ENCODE measurements at places on chromosomes 2 and 18.

- DNase-seq, result no peak
These were observed 2.7 kb upstream of the ARL5A start for GRCh38 chr2:151830961-151831360.

GRCh38 chr18:36153203-36153602 is 23.5 kb downstream of the ELP2 start:
- DNase-seq, result no peak

GRCh38 chr2:25431604-25432003 is 89.9 kb upstream of the DNMT3A start:
- no peak for DNase-seq

DNA sequence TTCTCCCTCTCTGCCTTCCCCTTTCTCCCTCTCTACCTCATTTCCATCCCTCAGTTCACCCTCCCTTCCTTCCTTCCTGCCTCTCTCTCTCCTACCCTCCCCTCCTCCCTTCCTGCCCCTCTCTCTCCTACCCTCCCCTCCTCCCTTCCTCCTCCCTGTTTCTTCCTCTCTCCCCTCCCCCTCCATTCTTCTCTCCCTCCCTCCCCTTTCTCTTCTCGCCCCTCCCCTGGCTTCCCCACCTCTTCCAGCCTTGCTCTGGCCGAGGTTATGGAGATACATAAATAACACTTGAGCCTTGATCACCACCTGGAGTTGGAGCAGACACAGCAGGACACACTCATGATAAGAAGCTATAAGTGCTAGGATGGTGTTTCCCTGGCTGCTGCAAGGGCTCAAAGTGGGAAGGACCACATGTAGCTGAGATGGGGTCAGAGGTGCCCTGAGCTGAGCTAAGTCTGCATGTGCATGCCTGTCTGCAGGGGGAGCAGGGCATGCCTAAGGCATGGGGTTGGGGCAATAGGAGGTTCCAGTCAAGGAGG is 326.1 kb upstream of the HS6ST1 start:
- no peak for DNase-seq

- peak; percentile 12 for DNase-seq
These were observed 47.3 kb downstream of the C2orf42 start for GRCh38 chr2:70143314-70144150.

DNA sequence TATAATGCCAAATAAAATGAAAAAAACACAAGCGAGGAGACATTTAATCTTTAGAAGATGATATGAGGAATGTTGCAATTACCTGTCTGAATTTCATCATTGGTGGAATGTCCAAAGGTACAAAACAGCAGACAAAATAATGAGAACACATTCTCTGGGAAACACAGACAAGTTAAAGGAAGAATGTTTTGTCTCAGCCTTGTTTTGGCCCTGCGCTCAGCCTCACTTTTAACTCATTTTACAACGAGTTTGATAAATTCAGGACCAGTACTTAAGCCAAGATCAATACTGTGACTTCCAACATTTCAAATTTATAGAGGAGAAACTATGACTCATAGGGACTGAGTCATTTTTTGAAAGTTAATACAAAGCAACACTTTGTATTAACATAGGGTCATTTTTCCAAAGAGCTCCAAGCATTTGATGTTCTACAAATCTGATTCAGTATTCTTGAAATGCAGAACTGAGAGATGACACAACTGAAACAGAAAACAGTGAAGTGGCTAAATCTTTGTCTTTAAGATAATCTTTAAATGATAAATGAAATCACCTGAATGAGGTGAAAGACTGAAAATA is 833.2 kb upstream of the CHAC2 start:
- DNase-seq, result no peak

- no peak for DNase-seq
These were observed 335.7 kb upstream of the HS6ST1 start for GRCh38 chr2:128654408-128654807.

GRCh38 chr2:187445051-187445450 is 3.0 kb downstream of the CALCRL start:
- no peak for DNase-seq

DNA sequence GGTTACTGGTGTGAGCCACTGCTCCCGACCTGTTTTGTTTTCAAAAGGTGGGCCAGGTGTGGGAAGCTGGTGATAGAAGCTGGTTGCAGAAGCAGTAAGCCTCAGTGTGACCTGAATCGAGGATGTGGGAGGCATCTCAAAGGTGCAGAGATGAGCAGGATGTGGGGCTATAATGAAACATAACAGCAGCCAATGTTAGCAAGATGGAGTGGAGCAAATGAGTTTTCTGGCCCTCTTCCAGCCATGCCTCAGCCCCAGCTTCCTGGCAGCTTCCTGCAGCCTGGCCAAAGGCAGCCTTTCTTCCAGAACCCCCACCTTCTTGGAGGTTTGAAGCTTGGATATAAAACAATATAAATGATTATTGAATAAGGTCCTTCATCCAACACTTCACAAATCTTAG is 184.8 kb downstream of the NCK2 start:
- no peak for DNase-seq

GRCh38 chr18:10863026-10863425 is 286.3 kb downstream of the PIEZO2 start:
- DNase-seq, result no peak

DNA sequence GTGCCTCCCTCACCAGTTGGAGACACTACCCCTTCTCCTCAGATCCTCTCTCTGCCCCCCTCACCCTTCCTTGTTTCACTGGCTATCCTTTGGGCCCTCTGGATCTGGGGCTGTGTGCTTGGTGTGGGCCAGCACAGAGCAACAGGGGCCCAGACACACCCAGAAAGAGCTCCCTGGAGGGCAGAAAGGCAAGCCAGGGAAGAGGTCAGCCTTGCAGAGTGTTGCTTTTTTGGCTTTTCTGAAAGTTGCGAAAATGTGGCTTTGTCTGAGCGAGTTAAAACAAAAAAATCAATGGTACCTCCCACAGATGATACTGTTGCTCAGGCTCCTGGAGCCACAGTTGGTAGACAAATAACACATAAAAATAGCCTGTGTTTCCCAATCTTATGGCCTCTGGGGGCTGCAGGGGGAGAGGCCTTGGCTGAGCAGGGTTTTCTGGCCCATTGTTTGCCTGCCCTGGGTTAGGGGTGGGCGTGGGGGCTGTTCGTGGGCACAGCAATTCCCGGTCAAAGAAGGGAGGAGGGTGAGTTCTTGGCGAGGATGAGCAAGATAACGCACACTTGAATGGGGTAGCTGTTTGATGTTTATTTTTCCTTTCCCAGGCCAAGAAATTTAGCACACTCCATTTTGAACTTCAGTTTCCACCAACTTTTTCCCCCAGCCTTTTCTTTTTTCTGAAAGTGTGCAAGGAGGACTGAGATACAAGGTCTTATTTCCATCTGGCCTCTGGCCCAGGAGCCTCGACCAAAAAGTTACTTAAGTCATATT is 167.0 kb upstream of the HAAO start:
- no peak for DNase-seq

DNA sequence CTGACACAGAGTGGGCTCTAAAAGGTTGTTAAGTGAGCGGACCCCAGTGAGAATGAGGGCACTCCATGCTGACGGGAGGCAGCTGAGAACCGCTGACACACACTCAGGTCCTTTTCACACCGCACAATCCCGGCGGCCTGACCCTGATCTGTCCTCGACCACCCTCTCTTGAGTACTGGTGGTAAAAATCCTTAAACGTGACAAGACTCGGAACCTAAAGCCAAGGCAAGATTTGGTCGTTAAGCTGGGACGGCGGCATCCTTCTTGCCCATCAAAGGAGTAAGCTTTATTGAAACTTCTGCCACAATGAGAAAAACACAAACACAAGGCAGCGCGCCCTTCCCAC is 569 bp downstream of the TMX3 start:
- DNase-seq, result no peak

DNA sequence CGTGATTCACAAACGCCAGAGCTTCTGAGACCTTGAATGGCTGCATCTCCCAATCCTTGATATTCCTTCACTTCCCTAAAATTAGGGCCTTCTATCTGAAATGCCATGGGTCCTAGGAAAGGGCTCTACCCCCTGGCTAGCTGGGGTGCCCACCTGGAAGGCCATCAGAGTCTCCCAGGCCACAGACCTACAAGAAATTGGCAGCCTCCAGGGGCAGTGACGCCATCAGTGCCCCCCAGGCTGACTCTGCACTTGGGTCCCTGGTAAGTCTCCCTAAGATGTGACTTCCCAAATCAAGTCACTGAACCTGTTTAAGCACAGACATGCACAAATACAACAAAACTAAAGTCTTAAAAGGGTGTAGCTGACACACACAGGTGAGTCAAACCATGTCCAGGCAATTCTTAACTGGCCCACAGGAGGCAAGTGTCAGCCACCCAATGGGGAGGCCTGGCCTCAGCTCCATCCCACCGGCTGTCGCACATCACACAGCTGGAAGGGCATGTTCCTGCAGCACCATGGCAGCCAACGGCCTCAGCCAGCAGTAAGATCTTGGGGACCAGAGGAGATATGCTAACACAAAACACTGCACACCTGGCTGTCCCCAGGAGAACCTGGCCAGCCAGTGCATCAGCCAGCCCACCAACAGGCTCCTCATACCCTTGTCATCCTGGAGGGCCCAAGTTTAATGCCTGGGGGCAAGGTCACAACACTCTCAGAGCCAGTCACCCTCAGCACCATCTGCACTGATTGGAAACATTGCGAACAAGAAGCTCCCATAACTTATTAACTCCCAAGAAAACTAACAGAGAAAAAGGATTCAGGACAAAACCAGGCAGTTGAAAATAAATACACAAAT is 5.2 kb downstream of the PARD6G start:
- no peak for DNase-seq

GRCh38 chr2:64996871-64997307 is 7.7 kb downstream of the SLC1A4 start:
- no peak for DNase-seq

DNA sequence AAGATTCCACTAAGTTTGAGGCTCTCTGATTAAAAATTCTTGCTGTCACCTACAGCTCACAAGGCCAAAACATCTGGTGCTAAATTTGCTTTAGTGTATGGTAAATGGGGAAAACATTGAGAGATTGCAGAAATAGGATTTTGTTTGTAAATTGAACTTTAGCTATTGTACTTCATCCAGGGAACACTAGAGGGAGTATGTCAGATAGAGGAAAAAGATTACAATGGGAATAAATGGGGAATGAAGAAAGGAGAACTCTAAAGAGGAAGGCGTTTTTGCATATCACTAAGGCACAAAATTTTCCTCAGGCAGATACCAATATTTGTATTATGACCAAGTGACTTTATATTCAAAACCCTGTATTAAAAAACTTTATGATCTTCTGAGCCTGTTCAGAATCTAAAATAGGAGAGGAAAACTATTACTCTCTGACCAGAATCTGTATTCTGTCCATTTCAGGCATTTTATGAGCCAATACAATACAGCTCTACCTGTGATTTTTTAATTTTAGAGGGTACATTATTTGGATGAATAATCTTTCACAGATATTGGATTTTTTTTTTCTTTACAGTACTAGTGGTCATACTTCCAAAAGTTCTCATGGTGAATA is 52.3 kb upstream of the ITGB6 start:
- no peak for DNase-seq
